Osteocyte (in vitro differentiated cells): ENCODE measurements at places on chromosomes 7 and 10. TPM values are rescaled to one million over a fixed set of nuclear protein-coding genes. Genes with fewer than 3 reads are reported as not detected.

DNA sequence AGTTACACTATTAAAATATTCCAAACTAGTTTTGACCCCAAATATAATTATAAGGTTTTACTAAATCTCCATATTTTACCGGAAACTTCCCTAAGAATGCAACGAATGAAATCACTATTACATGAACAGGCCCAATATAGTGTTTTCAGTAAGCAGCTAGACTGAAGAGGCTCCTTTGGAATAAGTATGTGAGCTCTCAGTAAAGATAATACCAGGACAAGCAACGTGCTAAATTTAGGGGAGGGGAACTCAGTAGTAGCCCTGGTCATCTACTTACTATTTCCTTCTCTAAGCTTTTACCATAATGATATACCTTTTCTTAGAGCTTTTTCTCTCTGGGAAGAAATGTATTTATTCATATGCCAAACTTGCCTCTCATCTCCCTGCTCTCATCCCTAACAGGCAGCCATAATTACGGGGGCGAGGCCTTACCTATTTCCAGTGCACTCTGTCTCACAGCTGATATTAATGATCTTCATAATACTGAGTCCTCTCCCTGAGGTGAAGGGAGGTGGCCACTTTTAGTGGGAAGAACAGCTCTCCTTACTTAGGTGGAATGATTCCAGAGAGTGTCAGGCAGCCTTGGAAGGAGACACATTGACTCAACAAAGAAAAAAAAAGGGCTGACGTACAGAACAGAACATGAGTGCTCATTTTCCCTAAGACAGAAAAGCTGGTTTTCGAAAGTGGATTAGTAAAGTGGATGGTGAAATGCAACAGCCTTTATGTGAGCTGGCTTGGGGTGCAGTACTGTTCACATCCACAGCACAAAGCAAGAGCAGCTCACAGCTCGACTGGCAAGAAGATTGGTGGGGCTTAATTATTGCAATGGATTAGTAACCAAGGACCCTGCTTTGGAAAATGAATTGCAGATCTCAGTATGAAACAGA is 165.4 kb downstream of the GLI3 start:
- peaks cover 28% of the 10 kb centered on the region for H3K36me3 ChIP-seq
- no peak for DNase-seq
- H3K4me3 ChIP-seq = no peak overlapping the region
- H3K4me1 ChIP-seq = peaks cover 30% of the 10 kb centered on the region

GRCh38 chr7:21326241-21326640 is 101.6 kb upstream of the SP4 start:
- no peak for DNase-seq
- no peaks in the 10 kb centered on the region for H3K4me1 ChIP-seq
- no peaks in the 10 kb centered on the region for H3K36me3 ChIP-seq
- no peaks in the 10 kb centered on the region for H3K27me3 ChIP-seq
- H3K27ac ChIP-seq = no peak overlapping the region
- no peak overlapping the region for H3K4me3 ChIP-seq

GRCh38 chr7:158278745-158279320 is 308.8 kb downstream of the PTPRN2 start:
- H3K36me3 ChIP-seq = no peaks in the 10 kb centered on the region
- H3K4me1 ChIP-seq = no peaks in the 10 kb centered on the region
- DNase-seq = peak; percentile 53
- no peak overlapping the region for H3K27ac ChIP-seq

DNA sequence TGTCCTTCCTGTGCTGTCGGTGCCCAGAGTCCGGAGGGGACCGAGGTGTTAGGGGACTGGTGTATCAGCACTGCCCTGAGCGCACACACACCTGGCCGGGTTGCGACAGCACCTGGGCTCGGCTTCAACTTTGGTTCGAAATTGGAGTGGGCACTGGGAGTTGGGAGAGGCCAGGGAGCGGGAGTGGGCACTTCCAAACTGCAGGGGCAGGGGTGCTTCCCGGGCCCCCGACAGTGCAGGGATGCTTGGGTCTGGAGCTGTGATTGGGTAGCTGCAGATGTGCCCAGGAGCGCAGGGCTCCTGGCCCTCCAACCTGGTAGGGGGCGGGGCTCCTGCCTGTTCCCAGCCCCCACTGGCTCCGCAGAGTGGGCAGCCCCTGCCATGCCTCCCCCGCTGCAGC is 7.7 kb downstream of the BBS9 start:
- peaks cover 13% of the 10 kb centered on the region for H3K36me3 ChIP-seq
- no peak overlapping the region for H3K4me3 ChIP-seq
- H3K27me3 ChIP-seq = no peaks in the 10 kb centered on the region
- H3K27ac ChIP-seq = no peak overlapping the region
- DNase-seq = no peak

The PON3 gene
- not detected in 2 replicates for total RNA-seq
